ENCODE measurements at places on chromosomes 5 and 9.

DNA sequence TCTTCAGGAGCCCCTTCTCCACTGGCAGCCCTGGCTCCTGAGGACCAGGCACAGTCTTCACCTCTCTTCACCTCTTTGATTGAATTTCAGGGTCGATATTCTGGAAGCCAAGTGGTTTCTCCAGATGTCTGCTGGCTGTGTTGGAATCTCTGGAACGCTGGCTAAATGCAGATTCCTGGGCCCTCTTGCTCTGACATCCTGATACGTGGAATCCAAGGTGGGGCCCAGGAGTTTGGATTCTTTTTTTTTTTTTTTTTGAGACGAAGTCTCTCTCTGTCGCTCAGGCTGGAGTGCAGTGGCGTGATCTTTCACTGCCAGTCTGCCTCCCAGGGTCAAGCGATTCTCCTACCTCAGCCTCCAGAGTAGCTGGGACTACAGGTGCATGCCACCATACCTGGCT, 26.8 kb upstream of the IER5L start:
- no peak for DNase-seq

- no peak for DNase-seq
Observed at GRCh38 chr9:109745335-109746283, 34.4 kb upstream of the PALM2AKAP2 start.

DNA sequence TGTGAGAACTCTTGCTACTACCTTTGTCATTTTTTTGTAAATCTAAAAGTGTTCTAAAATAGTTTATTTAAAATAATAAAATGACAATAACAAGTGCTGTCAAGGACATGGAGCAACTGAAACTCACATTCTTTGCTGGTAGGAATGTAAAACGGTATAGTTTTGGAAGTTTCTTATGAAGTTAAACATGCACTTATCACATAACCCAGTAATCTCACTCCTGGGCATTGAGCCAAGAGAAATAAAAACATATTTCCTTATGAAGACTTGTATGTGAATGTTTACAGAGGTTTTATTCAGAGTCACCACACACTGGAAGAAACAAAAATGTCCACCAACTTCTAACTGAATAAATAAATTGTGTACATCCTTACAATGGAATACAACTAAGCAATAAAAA, 46.0 kb upstream of the COL15A1 start:
- no peak for DNase-seq

DNA sequence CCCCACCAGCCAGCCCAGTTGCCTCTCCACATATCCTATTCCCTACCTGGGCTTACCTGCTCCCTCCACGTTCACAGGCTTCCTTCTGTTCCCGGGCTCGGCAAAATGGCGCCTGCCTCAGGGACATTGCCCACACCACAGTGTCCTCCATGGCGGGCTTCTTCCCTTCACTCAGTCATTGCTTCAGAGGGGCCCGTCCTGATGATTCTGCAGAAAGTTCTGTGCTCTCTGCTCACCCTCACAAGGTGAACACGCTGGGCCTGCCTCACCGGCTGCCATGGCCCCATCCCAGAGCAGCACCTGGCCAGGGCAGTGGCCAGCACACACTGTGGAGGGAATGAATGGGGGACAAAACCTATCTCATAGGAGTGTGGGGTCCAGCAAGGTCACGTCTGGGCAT, 313.0 kb downstream of the GADD45G start:
- no peak for DNase-seq

GRCh38 chr5:178238313-178238635, 5.7 kb upstream of the PHYKPL start:
- no peak for DNase-seq
